ENCODE measurements at places on chromosomes 3 and 15.

- no peak for DNase-seq
Observed at GRCh38 chr3:41198526-41198925, 779 bp upstream of the CTNNB1 start.

GRCh38 chr15:38746211-38746610, 181.6 kb upstream of the RASGRP1 start:
- no peak for DNase-seq

- no peak for DNase-seq
Observed at GRCh38 chr3:190862209-190863118, at the start of gene GMNC. TSS of gene GMNC (minus strand) at chr3:190862694. CDS start at chr3:190862615, 79 bp downstream.

DNA sequence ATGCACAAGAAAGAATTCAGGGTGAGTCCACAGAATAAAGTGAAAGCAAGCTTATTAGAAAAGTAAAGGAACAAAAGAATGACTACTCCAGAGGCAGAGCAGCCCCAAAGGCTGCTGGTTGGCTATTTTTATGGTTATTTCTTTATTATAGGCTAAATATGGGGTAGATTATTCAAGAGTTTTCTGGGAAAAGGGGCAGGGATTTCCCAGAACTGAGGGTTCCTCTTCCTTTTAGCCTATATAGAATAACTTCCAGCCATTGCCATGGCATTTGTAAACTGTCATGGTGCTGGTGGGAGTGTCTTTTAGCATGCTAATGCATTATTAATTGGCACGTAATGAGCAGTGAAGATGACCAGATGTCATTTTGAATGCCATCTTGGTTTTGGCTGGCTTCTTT, 13.6 kb downstream of the GLDN start:
- no peak for DNase-seq

DNA sequence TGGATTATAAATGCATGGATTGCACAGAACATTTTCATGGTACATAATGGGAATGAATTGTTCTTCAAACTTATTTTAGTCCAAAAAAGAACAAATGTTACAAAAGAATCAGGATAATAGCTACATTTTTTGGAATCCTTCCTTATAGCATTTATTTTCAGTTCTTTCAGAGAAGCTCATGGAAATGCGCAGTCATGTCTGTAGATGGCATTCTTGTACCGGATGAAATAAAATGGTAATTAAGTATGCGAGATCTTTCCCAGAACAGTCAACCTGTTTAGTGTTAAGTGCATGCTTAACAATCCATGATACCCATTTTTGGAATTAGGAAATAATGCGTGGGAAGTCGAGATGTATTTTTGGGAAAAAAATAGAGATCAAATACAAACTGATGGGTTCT, 38.2 kb upstream of the GOLGA8B start:
- DNase-seq = no peak

GRCh38 chr3:122067588-122068240, 12.6 kb downstream of the CD86 start:
- DNase-seq = no peak

DNA sequence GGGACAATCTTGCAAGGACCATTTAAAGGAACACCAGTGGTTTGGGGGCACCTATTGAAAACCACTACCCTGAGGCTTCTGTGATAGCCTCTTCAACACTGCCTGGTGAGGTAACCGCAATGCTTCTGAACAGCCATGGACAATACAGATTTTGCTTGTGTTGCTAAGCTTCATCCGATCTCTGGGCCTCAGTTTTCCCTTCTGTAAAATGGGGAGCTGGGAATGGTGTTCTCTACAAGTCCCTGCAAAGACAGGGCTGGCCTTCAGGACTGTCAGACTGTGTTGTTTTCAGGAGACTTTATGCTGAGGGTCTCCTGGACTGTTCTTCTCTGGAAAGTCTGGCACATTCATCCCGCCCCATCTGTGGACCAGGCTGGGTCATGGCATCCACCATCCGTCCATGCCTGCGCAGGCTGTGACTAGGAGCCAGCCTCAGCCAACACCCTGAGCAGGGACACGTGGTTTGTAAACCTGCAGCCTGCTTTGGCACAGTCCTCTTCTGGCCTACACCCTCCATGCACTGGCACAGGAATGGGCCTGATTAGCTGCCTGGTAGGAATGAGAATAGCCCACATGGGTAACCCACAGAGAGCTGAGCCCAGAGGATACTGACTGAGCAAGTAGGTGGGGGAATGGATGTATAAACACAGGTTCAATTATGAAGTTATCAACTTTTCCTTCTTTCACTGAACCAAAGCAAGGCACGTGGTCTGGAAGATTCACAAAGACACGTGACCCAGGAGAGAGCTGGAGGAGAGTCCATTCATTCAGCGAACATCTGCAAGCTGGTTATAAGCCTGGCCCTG, 55.3 kb downstream of the ROPN1B start:
- DNase-seq = no peak

All from non-pigmented ciliary epithelial cell (primary cell).